ENCODE measurements at places on chromosomes 6 and 20.

GRCh38 chr6:69305456-69305855 is 491.4 kb downstream of the LMBRD1 start:
- no peak for DNase-seq

DNA sequence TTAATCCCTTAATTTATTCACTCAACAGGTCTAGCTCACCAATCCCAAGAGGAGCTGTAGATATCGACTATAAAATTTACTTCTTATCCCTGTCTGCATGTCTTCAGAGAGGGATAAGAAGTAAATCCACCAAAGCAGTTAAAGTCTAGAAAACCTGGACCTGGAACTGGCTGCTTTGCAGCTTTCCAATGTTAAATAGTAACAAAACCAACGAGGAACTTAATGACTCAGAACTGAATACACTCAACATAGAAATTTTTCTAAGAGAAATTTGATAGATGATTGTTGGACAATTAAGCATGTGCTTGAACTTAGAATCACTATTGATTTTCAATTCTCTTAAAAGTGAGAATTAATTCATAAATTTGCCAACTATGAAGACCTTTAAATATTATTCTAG is 11.5 kb upstream of the TMEM244 start:
- DNase-seq, result no peak

GRCh38 chr6:73451223-73452106 is 632 bp downstream of the CGAS start:
- DNase-seq, result peak; percentile 74

- DNase-seq, result no peak
Measured at GRCh38 chr6:124599656-124600055, 362.6 kb upstream of the RNF217 start.

DNA sequence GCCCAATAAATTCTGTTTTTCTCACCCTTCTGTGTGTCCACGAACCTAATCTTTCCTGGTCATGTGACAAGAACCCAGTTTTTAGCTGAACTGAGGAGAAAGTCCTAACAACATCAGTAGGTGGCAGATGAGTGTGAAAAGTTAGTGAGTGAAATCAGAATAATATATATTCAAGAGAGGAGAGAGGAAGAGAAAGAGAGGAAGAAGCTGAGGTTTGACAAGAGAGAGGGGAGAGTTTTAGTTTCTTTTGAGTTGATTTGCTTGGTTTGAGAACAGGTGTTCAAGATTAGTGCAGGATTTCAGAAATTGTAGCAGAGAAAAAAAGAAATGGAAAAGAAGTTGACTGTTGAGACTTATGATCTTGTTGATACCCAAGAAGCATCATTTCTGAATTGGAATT is 930.5 kb upstream of the FLRT3 start:
- no peak for DNase-seq

GRCh38 chr6:75882734-75883133 is 133.7 kb downstream of the MYO6 start:
- no peak for DNase-seq

DNA sequence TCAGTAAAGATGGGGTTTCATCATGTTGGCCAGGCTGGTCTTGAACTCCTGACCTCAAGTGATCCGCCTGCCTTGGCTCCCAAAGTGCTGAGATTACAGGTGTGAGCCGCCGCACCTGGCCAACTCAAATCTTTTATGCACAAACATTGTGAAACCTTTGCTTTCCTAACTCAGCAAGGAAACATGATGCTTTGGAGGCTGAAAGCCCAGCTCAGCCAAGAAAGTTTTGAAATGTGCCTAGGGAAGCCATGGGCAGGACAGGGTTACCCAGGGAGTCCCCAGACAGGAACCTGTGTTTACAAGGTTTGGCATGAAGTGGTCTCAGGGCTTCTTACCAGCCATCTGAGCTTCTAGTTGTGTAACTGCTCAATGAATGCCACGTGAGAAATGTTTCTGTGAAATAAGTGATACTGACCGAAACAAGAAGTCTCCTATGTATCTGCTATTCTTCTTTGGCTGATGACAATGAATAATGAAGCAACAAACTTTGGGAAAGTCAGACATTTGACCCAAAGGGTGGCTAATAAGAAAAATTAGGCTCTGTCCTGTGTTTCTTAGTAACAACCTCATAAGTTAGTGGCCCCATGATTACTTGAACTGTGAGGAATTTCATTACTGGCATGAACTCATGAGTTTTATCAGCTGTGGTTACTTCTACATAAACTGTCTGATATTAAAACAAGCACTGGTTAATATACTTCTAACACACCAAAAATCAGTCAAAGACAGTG is 163.5 kb downstream of the KIF6 start:
- DNase-seq, result no peak

GRCh38 chr6:91081452-91082067 is 494.7 kb upstream of the MAP3K7 start:
- no peak for DNase-seq

- DNase-seq, result no peak
Measured at GRCh38 chr6:9937031-9937763, 477.7 kb downstream of the TFAP2A start.

GRCh38 chr6:30100154-30100553 is 12.7 kb downstream of the TRIM31 start:
- DNase-seq, result no peak

- DNase-seq, result no peak
Measured at GRCh38 chr20:39528436-39528835, 566.3 kb downstream of the DHX35 start.

GRCh38 chr20:24109537-24109936 is 121.0 kb upstream of the GGTLC1 start:
- DNase-seq, result no peak

GRCh38 chr6:164838068-164838615 is 471.3 kb downstream of the C6orf118 start:
- DNase-seq, result no peak

GRCh38 chr20:19911810-19912382 is 105.3 kb upstream of the NAA20 start:
- DNase-seq, result no peak

DNA sequence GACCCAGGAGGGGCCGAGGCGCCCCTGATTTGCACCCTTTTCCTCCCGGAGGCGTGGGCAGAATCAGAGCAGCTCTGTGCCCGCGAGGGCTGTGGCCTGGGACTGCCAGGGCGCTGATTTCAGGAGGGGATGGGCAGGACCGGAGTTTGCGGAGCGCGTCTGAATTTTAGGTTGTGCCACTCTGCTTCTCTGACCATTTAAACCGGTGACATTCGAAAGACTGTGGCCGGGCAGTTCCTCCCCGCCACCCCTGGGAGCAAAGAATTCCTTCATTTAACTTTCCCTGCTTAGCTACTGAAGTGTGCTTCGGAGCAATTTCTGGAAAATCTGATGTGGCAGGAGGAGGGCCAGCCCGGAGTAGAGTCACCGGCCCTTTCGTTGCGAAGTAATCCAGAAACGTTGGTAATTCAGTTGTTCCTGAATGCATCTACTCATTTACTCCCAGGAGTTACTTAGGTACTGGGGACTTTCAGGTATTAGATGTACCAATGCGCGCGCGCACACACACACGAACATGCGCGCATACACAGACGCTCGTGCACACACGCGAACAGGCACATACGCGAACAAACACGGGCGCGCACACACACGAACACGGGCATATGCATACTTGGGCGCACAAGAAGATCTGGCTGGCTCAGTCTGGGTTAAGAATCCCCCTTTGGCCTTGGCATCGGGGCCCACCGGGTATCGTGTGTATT is 568 bp downstream of the CCDC170 start:
- DNase-seq, result peak; percentile 37

DNA sequence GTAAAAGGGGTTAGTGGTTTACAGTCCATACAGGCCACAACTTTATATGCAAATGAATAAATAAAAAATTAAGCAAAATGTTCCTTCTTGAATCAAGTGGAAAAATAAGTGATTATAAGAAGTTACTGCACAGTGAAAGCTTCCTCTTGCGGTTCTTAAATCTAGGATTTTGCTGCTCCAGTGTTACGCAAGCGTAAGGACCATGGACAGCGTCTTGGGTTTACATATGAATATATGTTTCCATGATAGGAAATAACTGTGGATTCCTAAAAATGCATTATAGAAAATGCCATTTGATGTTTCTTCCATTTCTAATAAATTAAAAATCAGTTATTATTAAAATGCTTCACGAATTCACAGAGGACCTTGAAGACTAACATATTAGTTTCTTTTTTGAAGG is 176.6 kb upstream of the POU3F2 start:
- no peak for DNase-seq

GRCh38 chr6:168057836-168058235 is 21.2 kb downstream of the FRMD1 start:
- DNase-seq, result no peak

GRCh38 chr6:135722679-135723078 is 128.8 kb upstream of the PDE7B start:
- peak; percentile 36 for DNase-seq

GRCh38 chr6:146056506-146056905 is 27.6 kb downstream of the GRM1 start:
- DNase-seq, result no peak

- peak; percentile 73 for DNase-seq
Measured at GRCh38 chr20:57391439-57392301, 474 bp downstream of the RBM38 start.

- DNase-seq, result no peak
Measured at GRCh38 chr6:51398793-51399192, 580.1 kb downstream of the TFAP2B start.

- no peak for DNase-seq
Measured at GRCh38 chr6:107144666-107145065, 29.4 kb upstream of the BEND3 start.

GRCh38 chr20:25676164-25676809 is 20.4 kb downstream of the ZNF337 start:
- DNase-seq, result no peak

- DNase-seq, result peak; percentile 40
Measured at GRCh38 chr20:38724626-38725147, 401 bp downstream of the SLC32A1 start.

DNA sequence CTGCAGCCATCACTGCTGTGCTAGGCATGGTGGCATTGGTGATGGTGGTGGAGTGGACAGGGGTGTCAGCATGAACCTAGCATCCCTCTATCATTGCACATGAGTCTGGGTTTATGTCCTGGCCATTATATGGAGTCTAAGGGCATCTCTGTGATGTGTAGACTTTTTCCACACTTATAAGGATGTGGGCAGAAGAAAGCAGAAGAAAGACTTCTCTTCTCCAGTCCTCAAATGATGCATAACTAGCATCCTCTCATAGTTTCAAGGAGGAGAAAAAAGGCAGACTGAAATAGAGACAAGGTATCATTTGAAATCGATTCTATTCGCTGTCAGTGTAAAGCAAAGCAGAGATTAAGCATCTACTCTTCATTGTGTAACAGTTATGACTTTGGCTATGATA is 140.0 kb upstream of the ATXN1 start:
- no peak for DNase-seq

- DNase-seq, result no peak
Measured at GRCh38 chr6:159126590-159126989, 42.6 kb upstream of the FNDC1 start.

DNA sequence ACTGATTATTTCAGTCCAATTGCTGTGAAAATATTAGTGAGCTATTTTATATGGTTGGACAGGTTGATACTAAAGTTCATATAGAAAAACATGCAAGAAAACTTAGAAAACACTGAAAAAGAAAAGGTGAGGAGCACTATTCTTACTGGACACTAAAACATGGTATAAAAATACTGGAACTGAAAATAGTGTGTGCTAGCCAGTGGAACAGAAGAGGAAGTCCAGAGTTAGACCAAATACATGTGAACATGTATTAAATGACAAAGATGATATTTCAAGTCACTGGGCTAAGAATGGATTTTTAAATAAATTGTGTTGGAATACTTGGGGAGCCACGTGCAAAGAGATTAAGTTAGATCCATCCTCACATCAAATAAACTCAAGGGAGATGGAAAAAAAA is 218.5 kb downstream of the TMEM242 start:
- no peak for DNase-seq

DNA sequence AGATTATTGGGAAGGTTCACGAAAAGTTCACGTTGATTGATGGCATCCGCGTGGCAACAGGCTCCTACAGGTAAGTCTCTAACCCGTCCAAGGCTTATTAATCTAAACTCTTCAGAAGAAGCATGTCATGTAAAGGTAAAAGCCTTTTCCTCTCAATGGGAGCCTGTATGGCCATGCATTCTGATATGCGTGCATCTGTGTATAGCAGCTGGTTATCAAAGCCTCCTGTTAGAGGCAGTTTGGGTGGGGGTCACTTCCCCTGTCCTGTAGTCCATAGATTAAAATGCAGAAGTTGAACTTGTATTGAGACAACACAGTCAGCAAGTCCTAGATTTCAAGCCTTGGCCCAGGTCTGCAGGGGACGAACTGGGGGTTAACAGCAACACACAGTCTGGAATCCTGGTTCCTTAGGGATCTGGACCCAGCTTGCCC is 14.2 kb upstream of the DHX35 start:
- no peak for DNase-seq

GRCh38 chr6:19472153-19472552 is 365.0 kb upstream of the ID4 start:
- DNase-seq, result no peak

DNA sequence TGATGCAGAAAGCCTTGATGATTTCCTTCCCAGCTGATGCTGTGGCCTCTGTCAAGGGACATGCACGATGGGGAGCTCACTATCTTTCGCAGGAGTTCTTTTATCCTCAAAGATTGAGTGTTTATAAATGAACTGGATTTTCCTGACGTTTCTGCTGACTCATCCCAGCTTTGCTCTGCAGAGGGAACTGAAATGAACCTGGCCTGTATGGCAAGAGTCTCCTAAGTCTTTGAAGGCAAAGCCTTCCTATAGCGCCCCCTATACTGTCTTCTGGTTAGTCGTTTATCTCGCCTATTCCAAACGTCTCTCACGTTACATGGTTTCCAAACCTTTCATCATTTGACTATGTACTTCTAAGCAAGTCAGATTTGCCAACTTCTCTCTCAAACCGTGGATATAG is 565.3 kb downstream of the KIF16B start:
- no peak for DNase-seq

DNA sequence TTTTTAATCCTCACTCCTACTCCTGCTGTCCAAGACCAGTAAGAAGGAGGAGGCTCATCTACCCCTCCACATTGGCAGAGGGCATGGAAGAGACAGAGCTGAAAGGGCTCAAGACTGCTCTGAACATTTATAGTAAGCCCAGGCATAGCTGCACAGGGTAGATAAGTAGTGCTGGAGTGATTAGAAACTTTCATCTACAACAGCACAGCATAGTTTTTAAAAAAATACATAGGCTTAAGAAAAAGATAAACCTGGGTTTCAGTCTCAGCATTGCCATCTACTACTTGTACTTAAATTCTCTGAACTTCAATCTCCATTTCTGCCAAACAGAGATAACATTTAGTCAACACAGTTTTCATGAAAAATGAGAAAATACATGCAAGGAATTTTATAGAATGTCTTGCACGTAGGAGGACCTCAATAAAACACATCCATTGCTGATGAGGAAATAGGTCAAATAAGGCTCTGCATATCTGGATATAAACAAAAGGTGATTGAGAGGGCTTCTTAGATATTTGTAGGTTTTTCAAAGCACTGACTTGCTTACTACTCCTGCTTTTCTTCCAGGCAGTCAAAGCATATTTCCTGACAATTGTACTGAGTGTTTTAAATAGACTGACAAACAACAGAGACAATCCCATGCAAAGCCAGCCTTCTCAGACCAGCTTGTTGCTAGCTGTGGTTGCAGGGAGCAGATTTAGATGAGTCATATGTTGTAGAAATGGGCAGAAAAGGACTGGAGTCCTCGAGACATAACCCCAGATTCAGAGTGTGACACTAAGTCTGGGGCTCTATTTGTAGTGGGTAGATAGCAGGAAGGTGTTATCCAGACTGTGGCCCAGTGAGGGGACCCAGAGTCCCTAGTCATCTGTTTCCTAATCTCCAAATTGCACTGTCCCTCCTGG is 107.4 kb upstream of the TAB2 start:
- DNase-seq, result no peak

GRCh38 chr20:25376236-25376635 is 14.4 kb downstream of the ABHD12 start:
- no peak for DNase-seq
